Activated CD8-positive, alpha-beta memory T cell treated with anti-CD3 and anti-CD28 coated beads for 24 hours (primary cell): ENCODE measurements at places on chromosomes 1 and 21.

- DNase-seq: no peak
These were observed 16.2 kb downstream of the WASF2 start for GRCh38 chr1:27473755-27474154.

GRCh38 chr1:156511644-156512043 lies 11.1 kb upstream of the MEF2D start:
- DNase-seq: no peak

DNA sequence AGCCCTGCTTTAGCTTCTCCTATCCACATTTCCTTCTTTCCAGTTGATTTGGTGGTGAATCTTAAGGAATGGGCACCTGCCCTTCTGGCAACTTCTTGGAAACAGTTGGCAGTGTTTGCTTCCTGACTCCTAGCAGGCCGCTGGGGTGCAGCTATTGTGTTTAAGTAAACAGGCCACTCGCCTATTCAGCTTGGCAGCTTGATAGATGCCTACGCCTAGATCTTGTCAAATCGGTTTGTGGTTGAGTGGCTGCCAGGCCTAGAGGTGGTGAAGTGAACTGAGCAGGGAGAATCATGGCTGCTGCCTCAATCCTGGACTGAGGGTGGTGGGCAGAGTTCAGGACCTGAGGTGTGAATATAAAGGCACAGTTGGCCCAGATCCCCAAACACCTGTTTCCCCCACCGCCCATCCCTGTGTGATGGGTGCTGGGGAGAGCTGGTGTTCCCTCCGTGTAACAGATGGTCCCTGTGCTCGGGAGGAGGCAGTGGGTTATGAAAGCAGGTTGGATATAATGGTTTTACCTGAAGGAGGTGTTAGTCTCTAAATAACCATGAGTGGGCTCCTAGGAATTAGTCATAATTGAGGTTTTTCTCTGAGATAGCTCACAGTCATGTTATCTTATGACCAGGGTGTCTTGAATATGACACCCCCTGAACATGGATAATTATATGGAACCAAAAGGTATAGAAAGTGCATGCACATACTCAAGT lies 940 bp upstream of the PLA2G2C start:
- peak; percentile 78 for DNase-seq

- no peak for DNase-seq
These were observed 186.6 kb downstream of the NTNG1 start for GRCh38 chr1:107327446-107327845.

- DNase-seq: no peak
These were observed 52.5 kb downstream of the MRPL37 start for GRCh38 chr1:54252371-54252936.

GRCh38 chr1:50423670-50424000 lies 392 bp upstream of the DMRTA2 start:
- peak; percentile 64 for DNase-seq

DNA sequence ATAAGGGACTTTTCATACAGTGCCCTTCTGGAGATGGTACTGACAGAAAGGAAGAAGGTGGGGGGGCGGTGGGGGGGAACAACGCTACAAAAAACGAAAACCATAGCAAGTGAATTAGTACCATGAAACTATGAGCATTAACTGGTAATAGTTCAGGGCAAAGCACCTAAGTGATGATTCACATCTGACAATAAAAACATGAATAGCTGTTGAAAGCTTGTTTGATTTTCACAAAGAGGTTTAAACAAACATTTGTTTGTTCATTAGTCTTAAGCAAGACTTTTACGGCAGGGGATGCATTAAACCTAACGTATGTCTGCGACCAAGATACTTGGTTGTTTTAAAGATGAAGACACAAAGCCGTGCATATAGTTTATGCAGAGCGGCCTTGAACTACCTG lies 177.5 kb downstream of the LMO4 start:
- DNase-seq: no peak

DNA sequence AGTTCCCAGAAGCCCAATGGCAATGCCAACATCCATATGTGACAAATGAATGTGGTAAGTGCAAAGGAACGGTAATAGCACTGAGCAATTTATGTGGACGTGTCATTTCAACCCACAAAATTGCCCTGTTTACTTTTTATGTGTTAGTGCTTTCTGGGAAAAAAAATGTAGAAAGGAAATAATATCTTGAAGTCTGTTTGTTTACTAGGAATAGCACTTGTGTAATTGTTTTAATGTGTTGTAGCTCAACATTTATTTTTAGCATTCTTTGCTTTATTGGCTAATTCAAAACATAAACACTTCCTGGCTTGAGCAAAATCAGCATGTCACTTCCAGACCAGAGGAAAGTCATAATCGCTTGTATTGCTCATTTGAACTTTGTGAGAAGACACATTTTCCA lies 224.8 kb upstream of the KCNK2 start:
- no peak for DNase-seq

DNA sequence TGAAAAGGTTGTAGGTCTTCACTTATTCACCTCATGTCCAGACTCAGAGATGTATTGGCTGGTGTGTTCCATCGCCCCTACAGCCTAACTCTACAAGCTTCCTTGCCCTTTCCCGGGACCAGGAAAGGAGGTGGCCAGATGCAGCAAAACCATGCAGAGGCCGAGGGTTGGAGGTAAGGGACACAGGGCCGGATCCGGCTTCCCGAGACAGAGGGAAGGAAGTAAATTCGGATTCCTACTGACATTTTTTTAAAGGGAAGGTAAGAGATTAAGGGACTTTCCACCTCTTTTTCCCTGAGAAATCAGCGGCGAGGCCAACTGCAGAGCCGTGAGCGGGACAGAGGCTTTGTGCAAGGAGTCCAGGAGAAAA lies 12.7 kb downstream of the EPHA10 start:
- DNase-seq: no peak

GRCh38 chr1:5312293-5312674 lies 657.9 kb downstream of the AJAP1 start:
- DNase-seq: no peak

DNA sequence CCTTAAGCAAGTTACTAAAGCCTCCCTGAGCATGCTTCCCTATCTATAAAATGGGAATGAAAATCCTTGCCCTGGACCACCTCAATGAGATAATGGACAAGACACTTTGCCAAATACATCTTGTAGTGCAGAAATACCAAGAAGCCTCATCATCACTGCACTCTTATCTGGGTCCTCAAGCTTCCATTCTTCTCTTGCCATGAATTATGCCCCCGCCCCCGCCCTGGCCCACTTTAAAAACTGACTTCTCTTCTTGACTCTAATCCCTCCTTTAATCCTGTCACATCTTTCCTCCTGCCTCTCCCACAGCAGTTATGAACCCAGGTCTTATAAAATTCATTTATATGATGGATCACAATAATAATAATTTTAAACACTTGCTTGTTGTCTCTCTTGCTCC lies 14.8 kb downstream of the ARHGEF11 start:
- DNase-seq: no peak

GRCh38 chr1:197787623-197788536 lies 12.6 kb upstream of the DENND1B start:
- no peak for DNase-seq

- DNase-seq: peak; percentile 11
These were observed 6.1 kb upstream of the PLA2G5 start for GRCh38 chr1:20063861-20064292.

DNA sequence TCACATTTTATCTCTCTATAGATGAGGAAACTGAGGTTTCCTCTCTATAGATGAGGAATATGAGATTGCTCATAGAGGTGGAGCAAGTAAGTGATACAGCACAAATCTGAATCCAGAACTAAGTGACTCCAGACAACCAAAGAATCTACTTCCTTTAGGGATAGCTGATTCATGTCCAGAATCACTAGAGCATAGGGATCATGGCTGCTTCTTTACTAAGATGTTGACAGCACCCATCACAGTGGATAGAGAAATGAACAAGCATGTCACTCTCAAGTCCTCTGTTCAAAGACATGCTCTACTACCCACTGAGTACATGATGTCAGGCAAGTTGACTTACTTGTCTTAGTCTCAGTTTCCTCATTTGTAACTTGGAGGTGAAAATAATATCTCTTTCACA lies 116.1 kb upstream of the SPATA6 start:
- DNase-seq: no peak

- peak; percentile 63 for DNase-seq
These were observed 8.7 kb upstream of the TDRD10 start for GRCh38 chr1:154493276-154493675.

GRCh38 chr1:6007318-6008083 lies 15.3 kb upstream of the NPHP4 start:
- peak; percentile 70 for DNase-seq

DNA sequence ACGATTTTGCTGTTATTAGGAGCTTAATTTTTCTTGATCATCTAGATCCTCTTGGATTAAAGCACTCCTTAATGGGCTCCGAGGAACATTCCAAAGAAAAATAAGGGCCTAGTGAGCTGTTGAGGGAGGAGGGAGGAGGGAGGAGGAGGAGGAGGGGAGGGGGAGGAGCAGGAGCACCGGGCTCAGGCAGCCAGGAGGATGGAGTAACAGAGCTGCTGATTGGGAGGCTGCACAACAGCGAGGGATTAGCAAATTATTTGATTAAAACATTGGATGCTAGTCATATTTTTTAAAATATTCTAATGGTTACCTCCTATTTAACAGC lies 302.1 kb upstream of the RRP15 start:
- DNase-seq: no peak

DNA sequence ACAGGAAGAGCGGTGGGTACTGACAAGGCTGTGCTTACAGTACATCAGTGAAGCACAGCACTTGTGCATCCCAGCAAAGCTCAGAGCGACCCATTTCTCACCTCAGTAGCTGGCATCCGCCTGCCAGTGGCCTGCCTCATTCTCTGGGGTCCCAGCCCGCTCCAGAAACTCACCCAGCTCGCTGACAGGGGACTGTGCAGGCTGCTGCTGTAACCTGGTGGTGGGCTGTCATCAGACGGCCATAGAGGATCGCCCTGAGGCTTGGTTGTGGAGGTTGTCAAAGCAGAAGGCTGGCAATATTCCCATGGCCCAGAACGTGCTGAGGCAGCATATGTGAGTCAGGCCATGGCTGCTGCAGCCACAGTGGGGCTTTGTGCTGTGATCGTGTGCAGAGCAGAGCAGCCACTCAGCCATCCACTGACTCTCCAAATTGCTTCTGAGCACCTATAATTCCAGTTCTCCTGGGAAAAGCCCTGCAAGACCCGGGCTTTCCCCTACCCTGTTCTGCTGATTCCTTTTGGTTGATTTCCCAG lies 13.6 kb upstream of the GPR137B start:
- no peak for DNase-seq

- peak; percentile 48 for DNase-seq
These were observed 21.1 kb downstream of the TFAP2E start for GRCh38 chr1:35594005-35594760.

- DNase-seq: no peak
These were observed 1.6 kb downstream of the GNPAT start for GRCh38 chr1:231242516-231243198.

GRCh38 chr1:54599211-54599823 lies 24.0 kb downstream of the FAM151A start:
- no peak for DNase-seq

GRCh38 chr1:54564312-54565112 lies 16.5 kb downstream of the ACOT11 start:
- DNase-seq: no peak

GRCh38 chr1:80445033-80445432 lies 1355.7 kb upstream of the ADGRL2 start:
- DNase-seq: no peak

DNA sequence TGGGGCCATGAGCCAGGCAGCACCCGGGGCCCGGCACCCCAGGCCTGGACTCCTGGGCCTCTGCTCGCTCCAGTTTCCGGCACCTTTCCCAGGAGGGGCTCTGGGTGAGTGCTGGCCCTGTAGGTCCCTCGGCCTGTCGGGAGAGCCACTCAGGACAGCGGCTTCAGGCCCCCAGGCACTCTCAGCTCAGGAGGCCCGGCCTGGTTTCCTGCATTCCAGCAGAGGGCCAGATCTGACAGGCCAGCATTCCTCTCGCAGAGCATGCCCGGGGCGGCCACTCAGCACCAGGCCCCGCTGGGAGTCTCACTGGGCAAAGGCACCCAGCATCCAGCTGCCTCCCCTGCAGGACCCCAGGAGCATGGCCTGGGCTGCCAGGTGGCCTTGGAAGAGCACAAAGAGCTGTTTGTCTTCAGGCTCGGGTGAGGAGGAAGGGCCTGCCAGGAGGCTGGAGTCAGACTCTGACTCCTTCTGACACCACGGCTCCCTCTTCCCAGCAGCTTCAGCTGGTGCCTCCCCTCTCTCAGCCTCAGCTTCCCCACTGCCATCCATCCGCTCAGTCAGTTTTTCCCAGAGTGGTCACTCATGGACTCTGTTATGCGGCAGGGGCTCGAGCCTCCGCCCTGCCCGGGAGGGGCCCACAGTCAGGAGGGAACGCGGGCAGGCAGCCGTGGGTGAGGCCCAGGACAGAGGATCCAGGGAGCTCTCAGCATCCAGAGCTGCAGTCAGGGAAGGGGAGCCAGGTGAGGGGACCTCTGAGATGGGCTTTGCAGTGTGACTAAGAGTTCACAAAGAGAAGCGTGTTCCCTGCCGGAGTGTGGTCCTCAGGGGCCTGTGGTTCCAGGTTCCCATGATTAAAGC lies 51.7 kb downstream of the WNT9A start:
- DNase-seq: peak; percentile 45

GRCh38 chr1:908661-909060 lies 15.1 kb upstream of the SAMD11 start:
- no peak for DNase-seq

- no peak for DNase-seq
These were observed 66.5 kb downstream of the TSEN15 start for GRCh38 chr1:184118046-184118445.

GRCh38 chr21:42703965-42704364 lies 50.5 kb downstream of the PDE9A start:
- DNase-seq: no peak

GRCh38 chr21:45152265-45152746 lies 77.9 kb downstream of the ADARB1 start:
- DNase-seq: peak; percentile 84

- no peak for DNase-seq
These were observed 3.4 kb downstream of the MYOM3 start for GRCh38 chr1:24108334-24109165.

DNA sequence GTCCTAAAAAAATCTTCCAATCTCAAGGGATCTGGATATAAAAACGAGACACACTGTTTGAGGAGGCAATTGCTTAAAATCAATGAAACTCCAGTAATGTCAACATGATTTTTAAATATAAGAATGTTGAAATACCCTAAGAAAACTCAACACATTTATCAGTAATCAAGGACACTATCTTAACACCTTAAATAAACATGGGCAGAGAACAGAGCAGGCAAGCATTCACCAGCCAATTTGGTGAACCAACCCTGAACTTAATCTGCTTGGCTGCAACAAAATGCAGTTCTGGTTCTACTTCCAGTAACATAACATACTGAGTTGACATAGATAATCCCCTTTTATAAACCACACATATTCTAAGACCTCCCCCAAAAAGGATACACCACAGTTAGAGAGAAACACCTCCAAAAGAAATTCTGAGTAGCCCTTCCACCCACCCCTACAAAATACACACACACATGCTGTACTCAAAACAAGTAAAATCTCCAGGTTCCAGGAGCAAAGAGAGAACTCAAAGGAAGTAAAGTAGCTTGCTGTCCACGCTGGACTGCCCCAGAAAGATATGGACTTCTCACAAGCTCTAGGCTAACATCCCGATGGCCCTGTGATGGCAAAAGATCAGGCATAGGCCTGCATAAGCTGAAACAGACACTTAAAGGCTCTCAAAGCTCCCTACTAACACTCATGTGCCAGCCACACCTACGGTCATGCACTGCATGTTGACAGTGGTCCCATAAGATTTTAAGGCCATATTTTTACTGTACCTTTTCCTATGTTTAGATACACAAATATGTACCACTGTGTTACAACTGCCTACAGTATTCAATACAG lies 30.5 kb downstream of the TP53BP2 start:
- no peak for DNase-seq

- no peak for DNase-seq
These were observed 20.9 kb upstream of the CDCP2 start for GRCh38 chr1:54173681-54174080.
